ENCODE measurements at places on chromosomes 11 and 22. TPM values are rescaled to one million over a fixed set of nuclear protein-coding genes. Genes with fewer than 3 reads are reported as not detected.

The OR8J1 gene
- not detected for total RNA-seq

The MRGPRX4 gene
- total RNA-seq = not detected

The PHETA2 gene
- 8.7 TPM for total RNA-seq

The PTPRCAP gene
- total RNA-seq = 2.5 TPM

The KRTAP5-10 gene
- not detected for total RNA-seq

DNA sequence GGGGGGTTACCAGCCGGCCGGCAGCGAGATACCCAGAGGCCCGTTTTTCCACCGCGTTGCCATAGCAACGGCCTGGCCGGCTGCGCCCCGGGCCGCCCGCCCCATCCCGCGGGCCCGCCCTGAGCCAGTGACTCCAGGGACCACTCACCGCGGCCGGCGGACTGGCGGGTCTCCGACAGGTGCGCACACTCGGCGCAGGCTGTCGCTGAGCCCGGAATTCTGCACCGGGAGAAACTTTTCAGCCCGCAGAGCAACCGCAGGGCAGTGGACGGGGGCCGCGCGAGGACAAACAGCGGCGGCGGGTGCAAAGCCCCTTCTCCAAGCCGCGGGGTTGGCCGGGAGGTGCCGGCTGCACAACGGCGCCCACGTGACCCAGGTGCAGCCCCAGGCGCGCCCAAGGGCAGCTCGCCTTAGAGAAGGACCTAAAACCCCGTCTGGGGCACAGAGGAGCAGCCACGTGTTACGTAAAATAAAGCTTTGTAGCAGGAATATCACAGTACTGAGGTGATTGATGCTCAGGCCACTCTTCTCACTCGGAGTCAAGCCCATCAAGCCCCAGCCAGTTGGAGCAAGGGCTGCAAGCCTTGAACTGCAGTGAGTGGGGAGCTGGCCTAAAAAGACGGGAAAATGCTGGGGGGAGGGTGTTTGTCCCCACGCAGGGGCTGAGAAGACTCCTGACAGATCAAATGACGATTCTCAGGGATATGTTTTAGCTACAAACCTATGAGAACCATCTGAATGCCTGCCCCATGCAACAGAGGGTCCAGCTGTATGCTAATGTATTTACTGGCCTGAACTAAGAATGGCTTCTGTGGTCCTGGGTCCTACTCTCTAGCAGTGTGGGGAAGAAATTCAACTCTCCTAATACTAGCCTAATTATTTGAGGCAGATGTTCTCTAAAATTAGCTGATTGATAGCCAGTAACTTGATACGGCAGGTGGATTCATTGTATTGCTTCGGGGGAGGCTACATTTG, at the start of gene STK33:
Gene STK33, minus strand, starts transcription at position 294 of the 975 bp plus-strand sequence. CDS start 119,323 bp downstream, outside the sequence.
- DNase-seq = no peak

DNA sequence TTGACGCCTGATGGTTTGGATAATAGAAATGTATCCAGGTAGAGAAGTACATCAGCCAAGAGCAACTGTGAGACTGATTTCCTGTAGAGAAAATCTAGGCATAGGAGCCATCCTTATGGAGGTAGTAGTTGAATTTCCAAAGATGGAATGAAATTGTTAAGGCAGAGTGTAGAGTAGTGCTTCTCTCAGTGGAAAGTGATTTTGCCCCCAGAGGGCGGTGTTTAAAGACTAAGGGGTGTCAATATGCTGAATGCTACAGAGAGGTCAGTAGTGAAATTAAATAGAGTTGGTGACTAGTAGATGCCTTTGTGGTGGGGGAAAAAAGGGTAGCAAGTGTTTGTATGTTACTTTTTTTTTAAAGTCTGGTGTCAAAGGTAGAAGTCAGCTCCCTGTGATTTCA, 54.5 kb downstream of the TRIM44 start:
- DNase-seq = no peak

DNA sequence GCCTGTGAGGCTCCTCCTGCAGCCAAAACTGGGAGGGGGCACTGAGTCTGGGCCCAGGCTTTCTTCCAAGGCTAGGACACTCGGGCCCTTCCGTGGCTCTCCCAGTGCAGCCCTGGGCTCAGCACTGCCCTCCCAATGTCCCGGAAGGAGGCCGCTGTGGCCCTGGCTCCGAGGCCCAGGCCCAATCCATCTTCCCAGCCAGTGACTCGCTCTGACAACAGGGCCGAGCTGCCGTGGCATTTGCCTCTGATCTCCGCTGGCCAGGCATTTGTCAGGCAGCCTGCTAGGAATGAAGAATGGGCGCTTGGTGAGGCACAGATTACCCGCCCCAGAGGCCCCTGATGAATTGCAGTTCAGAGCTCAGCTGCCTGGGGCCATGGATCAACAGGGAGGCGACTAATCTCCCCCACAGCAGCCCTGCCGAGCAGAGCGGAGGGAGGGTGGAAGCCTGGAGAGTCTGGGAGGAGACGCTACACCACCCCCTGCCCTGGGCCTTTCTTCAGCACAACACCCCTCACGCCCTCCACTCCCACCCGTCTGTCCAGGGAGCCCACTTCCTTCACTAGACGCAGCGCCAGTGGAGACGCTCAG, 8.3 kb downstream of the FXYD2 start:
- no peak for DNase-seq

DNA sequence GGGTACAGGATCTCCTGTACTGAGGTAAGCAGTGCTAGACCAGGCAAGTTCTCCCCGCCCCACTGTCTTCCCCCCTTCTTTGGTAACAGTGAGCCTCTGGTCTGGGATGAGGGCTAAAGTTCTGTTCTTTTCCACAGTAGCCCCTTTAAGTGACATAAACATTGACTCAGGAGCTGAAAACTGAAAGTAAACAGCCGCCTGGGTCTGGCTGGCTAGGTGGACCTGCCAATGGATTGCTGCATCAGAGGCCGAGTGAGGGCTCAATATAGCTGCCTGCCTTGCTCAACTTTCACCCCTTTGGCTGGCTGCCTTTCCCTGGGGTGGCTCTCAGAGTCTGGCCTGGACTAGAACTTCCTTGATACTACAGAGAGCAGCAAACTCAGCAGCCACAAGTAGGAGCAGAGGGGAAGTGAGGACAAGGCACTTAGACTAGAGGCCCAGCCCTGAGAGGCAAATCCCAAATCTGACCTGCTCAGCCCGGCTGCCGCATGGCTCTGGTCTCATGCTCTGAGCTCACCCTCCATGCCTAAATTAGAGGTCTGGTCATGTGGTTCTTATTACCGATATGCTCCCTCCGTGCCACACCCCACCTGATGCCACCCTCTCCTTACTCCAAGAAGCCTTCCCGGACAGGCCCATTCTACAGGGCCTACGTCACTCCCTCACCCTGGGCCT, 9.6 kb upstream of the UCP3 start:
- DNase-seq = no peak

DNA sequence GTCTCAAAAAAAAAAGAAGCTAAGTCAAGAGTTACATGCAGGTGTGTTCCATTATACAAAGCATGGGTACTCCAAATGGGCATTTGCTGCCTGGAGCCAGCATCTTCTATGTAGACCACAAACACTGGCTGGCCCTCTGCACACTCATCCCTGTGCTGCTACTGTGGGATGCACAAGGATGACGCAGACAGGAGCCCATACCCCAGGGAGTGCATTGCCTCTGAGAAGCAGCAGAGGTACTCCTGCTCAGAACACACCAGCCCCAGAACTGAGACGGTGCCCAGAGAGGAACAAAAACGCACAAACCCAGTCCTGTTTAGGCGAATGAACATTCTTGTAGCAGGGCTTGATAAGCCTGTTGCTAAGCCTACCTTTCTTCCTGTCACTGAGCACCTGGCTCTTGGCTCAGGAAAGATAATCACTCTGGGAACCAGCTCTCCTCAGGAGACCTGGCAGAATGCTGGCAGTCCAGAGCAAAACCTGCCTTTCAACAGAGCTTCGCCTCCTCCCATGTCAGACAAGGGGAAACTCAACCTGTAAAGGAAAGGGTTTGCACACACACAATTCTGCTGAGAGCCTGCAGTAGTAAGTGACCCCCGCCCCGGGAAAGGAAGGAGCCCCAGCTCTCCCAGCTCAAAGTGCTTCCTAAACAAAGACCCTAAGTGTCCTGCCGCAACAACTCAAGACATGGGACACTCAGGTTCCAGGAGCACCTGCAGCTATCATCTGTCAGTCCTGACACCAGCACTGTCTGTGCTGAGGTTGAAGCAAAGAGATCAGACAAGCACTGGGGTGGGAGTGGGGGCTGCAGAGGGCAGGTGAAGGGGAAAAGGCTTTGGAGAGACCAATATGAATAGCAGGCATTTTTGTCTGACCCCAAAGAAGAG, 145.7 kb downstream of the TENM4 start:
- DNase-seq = no peak

- DNase-seq = no peak
These were observed 1.6 kb downstream of the DEAF1 start for GRCh38 chr11:693415-693831.

DNA sequence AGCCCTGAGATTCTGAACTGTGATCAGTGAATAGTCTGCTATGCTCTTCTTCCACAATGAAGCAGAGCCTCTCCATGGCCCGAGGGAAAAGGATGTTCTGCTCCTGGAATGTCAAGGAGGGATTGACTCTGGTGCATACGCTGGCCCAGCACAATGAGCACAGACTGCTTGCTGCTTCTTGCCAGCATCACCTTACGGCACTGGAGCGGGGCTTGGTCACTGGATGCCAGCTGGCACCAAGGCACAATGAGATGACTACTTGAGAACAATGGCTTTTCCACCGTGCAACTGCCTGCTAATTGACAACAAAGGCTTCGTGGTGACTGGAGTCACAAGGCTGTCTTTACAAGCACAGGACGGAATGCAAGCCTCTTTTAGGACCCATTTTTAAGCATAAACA, 139.2 kb downstream of the DSCAML1 start:
- DNase-seq = no peak

GRCh38 chr11:821512-822371, 3.0 kb downstream of the PNPLA2 start:
- DNase-seq = no peak

DNA sequence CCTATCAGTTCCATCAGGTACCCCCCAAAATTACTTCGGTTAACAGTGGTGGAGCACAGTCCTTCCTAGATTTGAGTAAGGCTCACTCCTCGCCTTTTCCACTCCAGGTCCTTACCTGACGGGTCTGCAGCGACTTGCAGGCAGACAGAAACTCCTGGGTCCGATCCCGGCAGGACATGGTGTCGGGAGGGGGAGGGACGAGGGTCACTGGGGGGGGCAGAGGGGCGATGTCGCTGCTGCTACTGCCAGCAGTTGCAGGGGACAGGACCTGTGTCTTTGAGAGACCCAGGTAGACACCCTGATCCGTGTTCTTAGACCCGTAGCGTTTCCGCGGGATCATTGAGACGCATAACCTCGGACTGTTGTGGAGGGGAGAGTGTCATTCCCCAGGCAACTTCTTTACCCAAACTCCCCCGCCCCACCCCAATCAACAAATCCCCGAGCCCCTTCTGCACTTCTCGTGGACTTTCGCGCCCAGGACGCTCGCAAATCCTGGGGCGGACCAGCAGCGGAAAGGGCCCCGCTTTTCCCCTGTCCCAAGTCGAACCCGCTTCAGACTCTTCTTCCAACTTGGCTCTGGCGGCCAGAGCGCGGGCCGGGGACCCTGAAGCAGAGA, 839 bp downstream of the STX5 start:
- no peak for DNase-seq

DNA sequence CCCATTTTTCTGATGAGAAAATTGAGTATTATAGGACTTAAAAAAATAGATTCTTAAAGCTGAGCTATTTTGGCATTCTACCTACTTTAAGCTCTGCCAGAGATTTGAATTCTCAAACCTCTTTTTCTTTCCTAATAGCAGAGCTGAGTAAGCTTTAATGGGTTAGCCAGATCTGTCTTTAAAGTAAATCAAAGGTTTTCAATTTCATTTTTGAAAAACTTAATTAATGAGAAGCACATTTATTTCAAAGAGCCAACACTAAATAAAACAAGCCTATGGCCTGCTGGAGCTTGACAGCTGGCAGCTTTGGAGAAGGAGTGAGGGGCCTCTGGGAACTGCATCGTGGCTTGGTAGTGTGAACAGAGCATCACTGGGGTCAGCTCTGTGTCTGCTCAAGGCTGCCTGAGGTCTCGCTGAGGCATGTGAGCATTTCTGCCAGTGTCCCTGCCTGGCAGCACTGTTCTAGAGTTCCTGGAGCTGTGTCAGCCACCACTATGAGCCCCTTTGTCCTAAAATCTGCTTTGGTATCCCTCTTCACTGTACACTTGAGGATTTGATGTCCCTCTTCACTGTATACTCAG, 50.4 kb upstream of the PRSS23 start:
- DNase-seq = no peak

DNA sequence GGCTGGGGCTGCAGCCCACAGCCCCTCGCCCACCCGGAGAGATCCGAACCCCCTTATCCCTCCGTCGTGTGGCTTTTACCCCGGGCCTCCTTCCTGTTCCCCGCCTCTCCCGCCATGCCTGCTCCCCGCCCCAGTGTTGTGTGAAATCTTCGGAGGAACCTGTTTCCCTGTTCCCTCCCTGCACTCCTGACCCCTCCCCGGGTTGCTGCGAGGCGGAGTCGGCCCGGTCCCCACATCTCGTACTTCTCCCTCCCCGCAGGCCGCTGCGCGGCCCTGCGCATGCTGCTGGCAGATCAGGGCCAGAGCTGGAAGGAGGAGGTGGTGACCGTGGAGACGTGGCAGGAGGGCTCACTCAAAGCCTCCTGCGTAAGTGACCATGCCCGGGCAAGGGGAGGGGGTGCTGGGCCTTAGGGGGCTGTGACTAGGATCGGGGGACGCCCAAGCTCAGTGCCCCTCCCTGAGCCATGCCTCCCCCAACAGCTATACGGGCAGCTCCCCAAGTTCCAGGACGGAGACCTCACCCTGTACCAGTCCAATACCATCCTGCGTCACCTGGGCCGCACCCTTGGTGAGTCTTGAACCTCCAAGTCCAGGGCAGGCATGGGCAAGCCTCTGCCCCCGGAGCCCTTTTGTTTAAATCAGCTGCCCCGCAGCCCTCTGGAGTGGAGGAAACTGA, 731 bp downstream of the GSTP1 start:
- DNase-seq = no peak

- no peak for DNase-seq
These were observed 7.9 kb upstream of the CD44 start for GRCh38 chr11:35131094-35131493.

GRCh38 chr11:23179609-23180008, 319.3 kb upstream of the CCDC179 start:
- no peak for DNase-seq

DNA sequence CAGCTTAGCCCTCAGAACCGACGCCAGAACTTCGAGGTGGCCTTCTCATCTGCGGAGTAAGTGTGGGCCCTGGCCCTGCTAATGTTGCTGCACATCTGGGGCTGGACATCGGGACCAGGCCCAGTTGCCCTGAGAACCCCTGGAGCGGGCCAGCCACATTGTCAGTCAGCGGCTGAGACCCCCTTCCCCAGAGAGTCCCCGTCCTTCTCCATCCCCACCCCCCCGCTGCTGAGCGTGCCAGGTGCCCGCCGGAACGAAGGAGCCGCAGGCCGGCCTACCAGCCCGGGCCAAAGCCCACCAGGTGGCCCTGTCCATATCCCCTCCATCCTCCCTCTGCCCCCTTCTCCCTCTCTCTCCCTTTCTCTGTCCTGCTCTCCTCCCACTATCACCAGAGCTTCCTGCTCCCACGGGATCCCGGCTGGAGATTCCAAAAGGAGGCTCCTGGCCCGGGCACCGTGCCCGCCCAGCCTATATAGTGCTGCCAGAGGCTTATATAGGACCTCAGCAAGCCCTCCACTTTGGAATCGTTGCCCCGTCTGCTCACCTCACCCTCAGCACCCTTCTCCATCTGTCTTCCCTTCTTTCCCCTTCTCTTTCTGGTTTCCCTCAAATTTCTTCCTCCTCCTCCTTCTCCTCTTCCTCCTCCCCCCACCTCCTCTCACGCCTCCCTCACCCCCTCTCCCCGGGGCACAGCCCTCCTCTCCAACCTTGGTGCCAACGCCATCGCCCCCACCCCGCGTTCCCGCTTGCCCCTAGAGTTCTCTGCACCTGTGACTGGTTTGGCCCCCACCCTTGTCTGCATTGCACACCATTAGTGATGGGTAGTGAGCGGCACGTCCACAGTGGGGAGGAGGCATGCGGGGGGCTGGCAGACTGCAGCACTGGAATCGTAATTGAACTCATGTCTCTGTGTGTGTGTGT, 7.3 kb downstream of the SELENOM start:
- DNase-seq = no peak

Data from kidney epithelial cell (primary cell).